ENCODE measurements at places on chromosomes 16 and 17.

GRCh38 chr17:80497726-80498241 lies 21.4 kb upstream of the NPTX1 start:
- no peak for DNase-seq

DNA sequence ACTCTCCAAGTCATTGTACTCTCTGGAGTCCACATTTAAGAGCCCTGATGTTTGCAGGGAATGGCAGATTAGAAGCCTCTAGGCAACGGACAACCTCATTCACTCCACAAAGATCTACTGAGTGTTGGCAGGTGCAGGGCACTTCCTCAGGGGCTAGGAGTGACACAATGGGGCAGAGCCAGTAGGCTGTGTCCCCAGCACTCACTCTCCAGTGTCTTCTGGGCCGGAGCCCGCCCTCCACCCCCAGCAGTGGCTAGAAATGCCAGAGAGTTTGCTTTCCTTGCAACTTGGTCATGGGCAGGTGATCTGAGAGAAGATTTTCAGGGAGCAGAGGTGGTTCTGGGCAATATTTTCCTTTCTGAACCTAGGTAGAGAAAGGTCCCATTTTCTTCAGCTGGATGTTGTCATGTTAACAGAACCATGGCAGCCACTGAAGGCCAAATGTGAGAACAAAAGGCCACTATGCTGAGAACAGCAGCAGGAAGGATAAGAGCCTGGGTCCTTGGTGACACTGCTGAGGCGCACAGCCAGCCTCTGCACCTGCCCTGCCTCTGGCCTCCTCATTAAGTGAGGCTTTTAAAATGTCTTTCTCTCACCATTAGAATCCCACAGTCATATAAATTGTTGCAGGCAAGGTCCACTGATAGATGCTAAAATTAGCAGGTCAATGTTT lies 96.2 kb downstream of the USP31 start:
- no peak for DNase-seq

DNA sequence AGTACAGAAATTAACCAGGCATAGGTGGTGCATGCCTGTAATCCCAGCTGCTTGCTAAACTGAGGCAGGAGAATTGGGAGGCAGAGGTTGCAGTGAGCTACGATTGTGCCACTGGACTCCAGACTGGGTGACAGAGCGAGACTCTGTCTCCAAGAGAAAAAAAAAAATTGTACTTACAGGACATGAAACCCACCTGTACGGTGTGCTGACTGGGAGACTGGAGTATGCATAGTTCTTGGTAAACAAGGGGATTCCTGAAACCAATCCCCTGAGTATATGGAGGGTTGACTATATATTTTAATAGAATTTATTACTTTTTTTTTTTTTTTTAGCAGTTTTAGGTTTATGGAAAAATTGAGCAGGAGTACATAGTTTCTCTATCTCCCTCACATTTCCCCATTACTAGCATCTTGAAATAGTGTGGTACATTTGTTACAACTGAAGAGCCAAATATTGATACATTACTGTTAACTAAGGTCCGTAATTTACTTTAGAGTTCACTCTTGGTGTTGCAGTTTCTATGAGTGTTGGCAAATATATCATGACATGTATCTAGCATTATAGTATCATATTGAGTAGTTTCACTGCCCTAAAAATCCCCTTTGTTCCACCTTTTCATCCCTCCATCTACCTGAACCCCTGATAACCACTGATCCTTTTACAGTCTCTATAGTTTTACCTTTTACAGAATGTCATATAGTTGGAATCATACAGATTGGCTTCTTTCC lies 19.3 kb downstream of the TENT4B start:
- DNase-seq: no peak

- DNase-seq: no peak
These were observed 35.6 kb downstream of the CRLF3 start for GRCh38 chr17:30788918-30789317.

DNA sequence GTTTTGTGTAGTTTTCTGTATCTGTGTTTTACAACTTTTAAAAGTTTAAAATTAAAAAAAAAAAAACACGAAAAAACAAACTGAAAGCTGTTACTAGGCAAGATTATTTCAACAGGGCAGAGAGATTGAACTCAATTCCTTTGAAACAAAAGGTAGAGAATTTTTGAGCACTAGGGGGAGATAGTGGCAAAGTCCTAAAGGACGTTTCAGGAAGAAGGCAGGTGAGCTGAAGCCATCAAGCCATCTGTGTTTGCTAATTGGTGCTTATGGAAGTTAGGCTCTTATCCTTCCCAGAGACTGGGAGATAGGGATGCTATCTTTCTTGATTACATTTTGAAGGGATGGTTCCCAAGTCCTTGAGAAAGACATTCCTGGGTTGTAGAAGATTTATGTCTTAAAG lies 70.6 kb upstream of the CLEC3A start:
- DNase-seq: no peak

DNA sequence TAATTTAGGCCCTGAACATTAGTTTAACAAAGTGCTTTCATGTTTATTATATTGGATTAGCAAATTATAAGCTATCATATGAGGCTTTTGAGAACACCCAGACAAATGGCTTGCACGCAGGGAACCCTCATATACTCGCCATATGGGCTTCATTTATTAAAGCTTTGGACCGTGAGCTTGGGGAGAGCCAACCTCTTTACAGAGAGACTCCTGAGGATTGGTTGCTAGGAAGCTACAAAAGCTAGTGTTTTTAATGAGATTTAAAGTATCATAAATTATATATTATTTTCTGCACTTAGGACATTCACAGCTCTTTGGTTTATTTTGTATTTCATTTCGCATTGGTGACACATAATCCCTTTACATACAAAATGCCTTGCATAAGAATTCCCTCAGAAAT lies 193.8 kb upstream of the TOX3 start:
- DNase-seq: no peak

GRCh38 chr16:7688811-7689210 lies 356.2 kb downstream of the RBFOX1 start:
- no peak for DNase-seq

GRCh38 chr17:15274017-15274416 lies 8.9 kb upstream of the PMP22 start:
- no peak for DNase-seq

- no peak for DNase-seq
These were observed 29.7 kb downstream of the RAI1 start for GRCh38 chr17:17710728-17711541.

- no peak for DNase-seq
These were observed 164.3 kb downstream of the ABCA8 start for GRCh38 chr17:68790931-68791330.

DNA sequence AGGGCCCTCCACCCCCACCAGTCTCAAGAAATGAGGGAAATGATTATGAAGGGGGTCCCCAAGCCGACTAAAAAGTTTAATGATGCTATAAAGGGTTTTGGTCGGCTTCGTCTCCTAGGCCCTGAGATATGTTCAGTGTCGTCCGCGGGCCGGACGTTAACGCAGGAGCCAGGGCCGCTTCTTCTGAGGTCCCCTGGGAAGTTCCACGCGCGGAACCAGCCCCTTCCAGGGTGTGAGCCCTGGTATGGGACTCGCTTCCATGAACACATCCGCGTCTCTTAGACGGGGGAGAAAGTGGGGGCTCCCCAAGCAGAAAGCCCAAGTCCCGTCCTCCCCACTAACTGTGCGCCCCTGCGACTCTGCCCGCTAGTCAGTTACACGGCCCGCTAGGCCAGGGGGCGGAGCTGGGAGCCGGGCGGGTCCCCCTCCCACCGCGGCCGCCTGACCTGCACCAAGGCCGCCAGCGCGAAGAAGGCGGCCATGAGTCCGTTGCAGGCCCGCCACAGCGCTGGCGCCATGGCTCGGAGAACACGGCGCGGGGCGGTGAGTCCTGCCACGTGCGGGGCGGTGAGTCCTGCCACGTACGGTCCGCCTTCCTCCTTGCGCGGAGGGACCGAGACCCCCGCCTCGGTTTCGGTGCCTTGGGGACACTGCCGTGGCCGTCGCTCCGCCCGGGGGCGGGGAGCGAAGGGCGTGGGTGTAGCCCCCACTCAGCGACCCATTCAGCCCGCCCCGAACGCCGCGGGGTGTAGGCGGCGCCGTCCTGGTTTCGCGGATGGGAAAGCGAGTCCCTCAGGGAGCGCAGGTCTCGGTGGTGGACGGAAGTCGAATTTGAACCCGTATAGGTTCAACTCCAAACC lies at the start of gene TMEM220:
Gene TMEM220, minus strand, starts transcription at position 690 of the 860 bp plus-strand sequence. Its CDS starts 172 bp downstream, at position 518.
- no peak for DNase-seq

GRCh38 chr16:66084306-66084705 lies 282.2 kb upstream of the CDH5 start:
- DNase-seq: no peak

- no peak for DNase-seq
These were observed 4.5 kb downstream of the TMEM114 start for GRCh38 chr16:8585857-8586256.

DNA sequence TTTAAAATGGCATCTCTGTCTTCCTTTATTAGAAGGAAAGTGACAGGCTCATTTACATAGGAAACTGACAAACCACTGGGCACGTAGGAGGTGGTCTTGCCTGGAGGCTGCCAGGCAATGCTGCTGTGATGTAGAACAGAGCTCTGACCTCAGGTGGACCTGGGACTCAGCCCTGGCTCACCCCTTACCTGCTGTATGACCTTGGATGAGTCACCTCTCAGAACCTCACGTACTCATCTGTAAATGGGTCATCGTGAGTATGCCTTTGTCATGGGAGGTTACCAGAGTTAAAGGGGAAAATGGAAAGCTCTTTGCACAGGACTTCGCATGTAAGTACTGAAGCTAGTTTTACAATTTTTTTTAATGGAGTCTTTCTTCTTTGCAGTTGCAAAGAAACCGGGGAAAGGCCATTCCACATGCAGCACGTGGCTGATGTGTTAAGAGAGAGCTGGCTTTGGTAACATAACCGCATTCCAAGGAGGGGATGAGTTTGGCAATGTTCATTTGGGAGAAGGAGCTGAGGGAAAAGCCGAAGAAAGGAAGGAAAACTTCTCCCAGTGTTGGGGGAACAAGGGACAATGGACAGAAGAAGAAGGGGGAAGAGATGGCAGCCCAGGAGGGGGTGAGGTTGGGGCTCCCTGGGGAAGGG lies 37.4 kb upstream of the LONP2 start:
- DNase-seq: no peak

- no peak for DNase-seq
These were observed 1.0 kb downstream of the RHBDF2 start for GRCh38 chr17:76500074-76500746.

- no peak for DNase-seq
These were observed 34.7 kb downstream of the KIAA0513 start for GRCh38 chr16:85062323-85062722.

- no peak for DNase-seq
These were observed 103.0 kb downstream of the ZFHX3 start for GRCh38 chr16:72944757-72945485.

GRCh38 chr16:70753694-70754325 lies 47.1 kb downstream of the VAC14 start:
- no peak for DNase-seq

GRCh38 chr17:18949566-18949965 lies 2.4 kb upstream of the SLC5A10 start:
- no peak for DNase-seq

DNA sequence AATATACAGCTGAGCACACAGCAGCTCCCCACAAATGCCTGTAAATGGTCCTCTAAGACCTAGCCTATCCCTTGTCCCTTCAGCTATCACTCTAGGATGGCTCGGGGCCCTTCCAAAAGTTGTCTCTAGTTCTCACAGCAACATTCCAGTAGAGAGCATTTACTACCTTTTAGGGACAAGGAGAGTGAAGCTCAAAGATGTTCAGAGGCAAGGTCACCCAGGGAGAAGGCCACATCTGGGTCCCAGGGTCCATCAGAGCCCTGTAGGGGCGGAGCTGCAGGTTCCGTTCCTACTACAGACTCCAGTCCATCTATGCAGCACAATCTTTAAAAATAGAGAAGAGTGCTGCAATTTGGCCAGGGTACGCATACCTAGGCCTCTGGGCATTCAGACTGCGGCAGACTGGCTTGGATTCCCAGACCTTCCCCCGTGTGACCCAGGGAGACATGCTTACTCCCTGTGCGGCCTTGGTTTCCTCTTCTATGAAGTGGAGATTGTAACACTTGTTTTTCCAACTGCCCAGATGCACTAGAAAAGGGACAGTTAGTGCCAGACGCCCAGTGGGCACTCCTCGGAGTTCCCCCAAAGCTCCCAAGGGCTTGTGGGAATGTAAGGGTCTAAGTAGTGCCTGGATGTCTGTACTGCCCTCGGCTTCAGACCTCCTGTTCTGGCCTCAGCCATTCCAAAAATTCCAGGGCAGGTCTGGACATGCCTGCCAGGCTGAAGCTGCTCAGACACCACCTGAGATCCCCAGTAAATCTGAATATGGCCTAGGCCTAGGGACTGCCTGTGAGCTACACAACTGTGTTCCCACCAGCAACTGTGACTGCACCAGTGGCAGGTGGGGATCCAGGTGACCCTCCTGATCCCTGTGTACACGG lies 2.5 kb downstream of the SLC12A4 start:
- DNase-seq: no peak

DNA sequence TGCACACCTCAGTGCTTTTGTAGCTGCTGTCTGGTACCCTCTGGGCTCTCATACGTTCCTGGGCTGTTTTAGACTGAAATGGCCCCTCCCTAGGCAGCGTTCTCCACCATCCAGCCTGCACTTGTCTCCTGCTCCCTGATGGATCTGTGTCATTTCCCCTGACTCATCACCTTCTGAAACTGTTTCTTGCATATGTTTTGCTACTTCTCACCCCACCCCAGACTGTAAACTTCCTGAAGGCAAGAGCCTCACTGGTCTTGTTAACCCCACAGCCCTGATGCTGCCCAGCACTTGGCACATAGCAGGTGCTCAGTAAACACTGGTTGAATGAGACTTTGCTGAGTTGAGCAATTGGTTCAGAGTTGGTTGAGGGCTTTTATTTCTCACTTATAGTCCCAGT lies 78.7 kb downstream of the CRISPLD2 start:
- no peak for DNase-seq

- no peak for DNase-seq
These were observed 13.2 kb downstream of the AANAT start for GRCh38 chr17:76480632-76481031.

DNA sequence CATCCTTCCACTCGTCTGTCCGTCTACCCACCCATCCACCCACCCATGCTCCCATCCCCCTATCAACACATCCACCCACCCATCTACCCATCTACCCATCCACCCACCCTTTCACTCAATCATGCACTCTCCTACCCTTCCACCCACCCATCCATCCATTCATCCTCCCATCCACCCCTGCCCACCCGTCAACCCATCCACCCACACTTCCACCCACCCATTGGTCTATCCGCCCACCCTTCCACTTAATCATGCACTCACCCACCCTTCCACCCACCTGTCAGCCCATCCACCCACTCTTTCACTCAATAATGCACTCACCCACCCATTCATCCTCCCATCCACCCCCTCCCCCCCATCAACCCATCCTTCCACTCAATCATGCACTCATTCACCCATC lies 250.0 kb upstream of the EEF2KMT start:
- DNase-seq: no peak

GRCh38 chr17:30720013-30720471 lies 104.5 kb downstream of the CRLF3 start:
- no peak for DNase-seq

Data from NCI-H1048 (cell line).